ENCODE measurements at places on chromosomes 4 and X. TPM values are rescaled to one million over a fixed set of nuclear protein-coding genes. Genes with fewer than 3 reads are reported as not detected.

Gene ATP8A1
- 79.3 TPM for total RNA-seq

- H3K36me3 ChIP-seq: no peaks in the 10 kb centered on the region
- H3K4me3 ChIP-seq: peak overlapping the region; percentile 66
- H3K4me1 ChIP-seq: peaks cover 39% of the 10 kb centered on the region
- H3K27ac ChIP-seq: peak overlapping the region; percentile 81
Measured at GRCh38 chr4:39043861-39044363, 11.7 kb upstream of the TMEM156 start.

Gene TMEM164
- 84.6 TPM for total RNA-seq

DNA sequence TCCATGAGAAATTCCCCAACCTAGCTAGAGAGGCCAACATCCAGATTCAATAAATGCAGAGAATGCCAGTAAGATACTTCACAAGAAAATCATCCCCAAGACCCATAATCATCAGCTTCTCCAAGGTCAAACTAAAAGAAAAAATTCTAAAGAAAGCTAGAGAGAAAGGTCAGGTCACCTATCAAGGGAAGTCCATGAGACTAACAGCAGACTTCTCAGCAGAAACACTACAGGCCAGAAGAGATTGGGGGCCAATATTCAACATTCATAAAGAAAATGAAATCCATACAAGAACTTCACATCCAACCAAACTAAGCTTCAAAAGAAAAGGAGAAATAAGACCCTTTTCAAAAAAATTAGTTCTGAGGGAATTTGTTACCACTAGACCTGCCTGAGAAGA lies 118.8 kb upstream of the ANXA10 start:
- no peak for DNase-seq
- no peak overlapping the region for H3K27ac ChIP-seq
- no peaks in the 10 kb centered on the region for H3K27me3 ChIP-seq
- no peak overlapping the region for H3K4me3 ChIP-seq

Gene NUDT11
- 0.64 TPM for total RNA-seq

- H3K27ac ChIP-seq: no peak overlapping the region
- H3K27me3 ChIP-seq: no peaks in the 10 kb centered on the region
- H3K36me3 ChIP-seq: no peaks in the 10 kb centered on the region
Measured at GRCh38 chrX:9394212-9394611, 70.6 kb upstream of the TBL1X start.

- H3K27ac ChIP-seq: no peak overlapping the region
Measured at GRCh38 chrX:115023139-115023538, 5.7 kb upstream of the IL13RA2 start.

Gene GPRASP1
- total RNA-seq: 5.5 TPM

- no peaks in the 10 kb centered on the region for H3K4me1 ChIP-seq
- DNase-seq: no peak
- no peak overlapping the region for H3K4me3 ChIP-seq
- H3K27ac ChIP-seq: no peak overlapping the region
- no peaks in the 10 kb centered on the region for H3K27me3 ChIP-seq
- H3K36me3 ChIP-seq: no peaks in the 10 kb centered on the region
Measured at GRCh38 chr4:187166886-187167512, 443.3 kb upstream of the FAT1 start.

All from upper lobe of right lung (tissue), 1 donor.